Esophagus squamous epithelium (tissue), 5 donors: ENCODE measurements at places on chromosomes 3 and 15.

DNA sequence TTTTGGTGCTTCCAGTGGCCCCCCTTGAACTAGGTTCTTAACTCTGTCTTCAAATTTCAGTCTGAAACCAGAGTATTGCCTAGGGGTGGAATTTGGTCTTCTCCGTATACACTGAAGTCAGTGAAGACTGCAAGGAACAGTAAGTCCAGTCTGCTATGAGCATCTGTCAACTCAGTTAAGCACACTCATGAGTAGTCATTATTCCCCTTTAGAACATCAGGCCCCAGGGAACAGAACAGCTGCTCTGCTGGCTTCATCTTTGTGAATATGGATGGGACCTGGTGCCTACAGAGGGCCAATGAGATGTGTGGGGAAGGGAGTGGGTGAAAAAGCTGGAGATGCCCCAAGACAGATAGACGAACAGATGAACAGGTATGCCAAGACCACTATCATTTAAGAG is 85.2 kb upstream of the PRR23C start:
- no peak for DNase-seq

DNA sequence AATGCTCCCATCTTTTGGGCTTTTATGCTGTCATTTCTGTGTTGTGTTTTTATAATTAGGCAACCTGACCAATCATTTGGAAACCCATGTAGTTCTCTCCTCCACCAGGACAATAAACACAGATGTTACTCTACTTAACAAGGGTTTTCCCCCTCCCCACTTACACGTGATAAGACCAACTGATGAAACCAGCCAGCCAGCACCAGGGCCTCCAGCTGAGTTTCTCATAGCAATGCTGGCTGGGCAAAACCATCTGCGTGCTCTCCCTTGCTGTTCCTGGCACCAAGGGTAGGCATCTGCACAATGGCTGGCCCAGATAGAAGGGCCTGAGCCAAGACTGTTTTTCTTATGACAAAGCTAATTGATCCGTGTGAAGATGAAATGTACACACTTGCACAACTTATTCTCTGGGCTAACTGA is 310.4 kb downstream of the PLCL2 start:
- DNase-seq: no peak

GRCh38 chr15:38398134-38398533 is 55.8 kb upstream of the FAM98B start:
- DNase-seq: no peak

- no peak for DNase-seq
Observed at GRCh38 chr3:105676621-105677300, 192.1 kb downstream of the CBLB start.

- no peak for DNase-seq
Observed at GRCh38 chr15:76267077-76267476, 44.2 kb downstream of the ETFA start.

DNA sequence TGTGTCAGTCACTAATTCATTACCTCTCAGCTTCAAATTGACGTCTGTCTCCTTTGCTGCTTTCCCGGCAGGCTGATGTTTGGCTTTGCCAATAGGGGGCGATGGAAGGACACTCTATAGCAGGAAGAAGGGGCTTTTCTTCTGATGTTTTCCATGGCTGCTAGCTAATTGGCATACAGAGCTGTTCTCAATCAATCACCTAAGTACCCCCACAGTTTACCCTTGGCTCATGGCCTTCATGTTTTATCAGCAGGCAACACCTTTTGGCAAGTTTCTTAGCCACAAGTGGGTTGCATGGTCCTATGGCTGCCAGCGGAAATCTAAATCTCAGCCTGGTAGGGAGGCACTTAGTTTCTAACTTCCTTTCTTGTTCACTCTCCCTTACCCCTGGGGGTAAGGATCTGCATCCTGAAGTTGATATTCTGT is 45.0 kb downstream of the ESYT3 start:
- DNase-seq: no peak

DNA sequence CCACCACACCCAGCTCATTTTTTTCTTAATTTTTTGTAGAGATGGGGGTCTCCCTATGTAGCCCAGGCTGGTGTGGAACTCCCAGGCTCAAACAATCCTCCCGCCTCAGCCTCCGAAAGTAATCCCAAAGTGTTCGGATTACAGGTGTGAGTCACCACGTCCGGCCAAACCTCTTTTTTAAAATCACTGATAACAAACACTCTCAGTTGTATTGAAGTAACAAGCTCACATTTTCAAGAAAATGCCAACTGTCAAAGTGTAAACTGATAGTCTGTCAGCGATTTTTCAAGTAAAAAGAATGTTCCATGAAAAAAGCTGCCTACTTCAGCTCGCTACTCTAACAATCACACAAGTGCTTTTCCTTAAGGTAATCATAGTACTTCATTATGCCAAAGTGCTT is 33.4 kb downstream of the UBXN7 start:
- DNase-seq: no peak
